ENCODE measurements at places on chromosomes 4 and X.

GRCh38 chrX:37967714-37968113 is 38.6 kb upstream of the SYTL5 start:
- no peak for DNase-seq

DNA sequence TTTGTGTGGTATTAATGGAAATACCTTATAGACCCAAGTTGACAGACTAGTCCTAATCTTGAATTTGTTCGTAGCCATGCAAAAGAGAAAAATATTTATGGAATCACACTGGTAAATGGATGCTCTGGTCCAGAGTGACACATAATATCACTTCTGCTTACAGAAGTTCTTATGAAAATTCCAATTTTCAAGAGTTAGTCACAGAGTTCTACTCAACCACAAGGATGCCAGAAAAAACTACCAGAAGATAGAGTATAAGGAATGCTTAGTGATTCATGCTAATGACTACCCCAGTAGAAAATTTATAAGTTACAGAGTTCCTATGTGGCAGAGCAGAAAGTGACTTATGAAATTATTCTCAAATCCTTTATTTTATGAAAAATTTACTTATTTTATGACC is 1384.8 kb downstream of the FAM133A start:
- DNase-seq: peak; percentile 85

DNA sequence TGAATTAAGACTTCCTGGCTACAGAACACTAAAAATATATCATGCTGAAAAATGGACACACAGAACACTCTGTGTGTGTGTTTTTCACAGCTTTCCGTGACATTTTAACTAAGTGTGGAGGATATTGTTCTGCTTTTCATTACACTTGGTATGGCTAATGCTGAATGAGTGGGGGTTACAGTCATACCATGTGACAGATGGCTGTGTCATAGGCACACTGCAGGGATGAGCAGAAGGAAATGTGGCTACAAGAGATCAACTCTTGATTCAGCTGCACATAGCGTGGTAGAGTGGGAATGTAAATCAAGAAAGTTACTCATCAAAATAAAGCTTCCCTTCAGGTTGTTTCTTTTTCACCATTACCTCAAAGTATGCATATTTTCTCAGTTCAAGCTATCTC is 669.8 kb downstream of the IQCM start:
- peak; percentile 54 for DNase-seq

GRCh38 chrX:349196-349595 is 30.6 kb upstream of the GTPBP6 start:
- DNase-seq: no peak

- DNase-seq: peak; percentile 42
These were observed at the start of gene PRDM8 for GRCh38 chr4:80196922-80197573. PRDM8 (plus strand) TSS chr4:80197503; CDS start chr4:80200081, 2,578 bp downstream.

DNA sequence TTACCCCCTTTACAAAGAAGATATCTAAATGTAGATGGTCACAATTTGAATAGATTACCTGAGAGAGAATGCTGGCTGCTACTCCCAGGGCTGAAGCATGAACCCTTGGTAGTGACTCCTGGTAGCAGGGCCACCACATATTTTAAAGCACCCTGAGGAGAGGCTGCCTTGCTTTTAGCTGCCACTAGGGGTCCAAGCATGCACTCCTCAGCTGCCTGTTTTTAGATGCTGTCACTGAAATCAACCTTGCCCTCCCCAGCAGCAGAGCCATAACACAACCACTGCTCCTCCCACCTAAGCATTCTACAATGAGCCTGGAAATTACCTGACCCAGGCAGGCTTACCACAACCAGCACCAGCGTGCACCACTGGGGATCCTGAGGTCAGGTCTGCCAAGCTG is 850.9 kb downstream of the FAM133A start:
- DNase-seq: no peak

DNA sequence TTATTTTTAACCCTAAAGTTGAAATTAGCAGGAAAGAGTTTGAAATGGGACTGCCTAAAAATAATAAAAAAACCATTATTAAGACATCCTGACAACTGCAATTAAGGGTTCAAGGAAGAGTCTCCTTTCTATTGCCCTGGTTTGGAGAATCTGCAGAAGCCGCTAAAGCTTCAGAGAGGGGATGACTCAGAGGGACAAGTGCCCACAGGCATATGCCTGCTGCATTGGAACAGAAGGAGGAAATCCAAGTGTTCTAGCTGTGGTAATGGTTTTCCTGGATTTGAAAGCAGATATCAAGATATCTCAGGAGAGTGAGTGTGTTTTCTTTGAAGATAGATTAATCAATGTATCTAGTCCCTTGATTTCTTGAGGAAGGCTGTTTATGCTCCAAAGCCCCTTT is 235.1 kb upstream of the TAPT1 start:
- DNase-seq: peak; percentile 37

DNA sequence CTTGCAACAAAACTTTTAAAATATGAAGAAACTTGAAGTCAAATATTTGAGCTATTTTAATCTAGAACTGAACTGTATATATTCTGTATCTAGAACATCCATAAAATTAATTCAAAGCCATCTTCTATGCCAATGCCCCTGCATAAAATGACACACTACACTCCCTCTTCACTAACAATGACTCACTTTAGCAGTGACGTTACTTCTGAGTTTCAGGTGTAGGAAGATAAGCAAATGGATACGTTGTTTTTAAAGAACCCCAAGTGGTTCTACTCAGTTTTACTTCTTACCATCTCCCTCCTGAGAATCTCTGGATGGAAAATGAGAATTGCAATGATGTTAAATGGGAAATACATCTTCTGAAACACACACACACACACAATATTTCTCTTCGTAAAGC is 45.2 kb downstream of the CXXC4 start:
- no peak for DNase-seq

DNA sequence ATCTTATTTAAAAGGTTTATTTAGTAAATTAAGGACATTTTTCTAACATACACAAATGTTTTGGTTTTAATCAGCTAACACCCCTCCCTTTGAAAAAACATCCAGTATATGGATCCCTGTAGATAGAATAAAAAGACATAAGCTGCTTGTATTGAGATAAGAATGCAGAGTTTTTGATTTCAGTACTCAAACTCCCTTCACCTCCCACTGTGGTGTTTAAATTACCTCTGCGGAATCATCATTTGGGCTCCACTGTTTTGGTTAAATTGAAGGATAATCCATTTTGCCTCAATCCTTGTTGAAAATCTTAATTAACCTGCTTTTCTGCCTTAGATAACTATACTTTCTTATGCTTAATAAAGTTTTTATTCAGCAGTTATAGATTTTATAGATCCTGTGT is 27.6 kb downstream of the USP53 start:
- no peak for DNase-seq

DNA sequence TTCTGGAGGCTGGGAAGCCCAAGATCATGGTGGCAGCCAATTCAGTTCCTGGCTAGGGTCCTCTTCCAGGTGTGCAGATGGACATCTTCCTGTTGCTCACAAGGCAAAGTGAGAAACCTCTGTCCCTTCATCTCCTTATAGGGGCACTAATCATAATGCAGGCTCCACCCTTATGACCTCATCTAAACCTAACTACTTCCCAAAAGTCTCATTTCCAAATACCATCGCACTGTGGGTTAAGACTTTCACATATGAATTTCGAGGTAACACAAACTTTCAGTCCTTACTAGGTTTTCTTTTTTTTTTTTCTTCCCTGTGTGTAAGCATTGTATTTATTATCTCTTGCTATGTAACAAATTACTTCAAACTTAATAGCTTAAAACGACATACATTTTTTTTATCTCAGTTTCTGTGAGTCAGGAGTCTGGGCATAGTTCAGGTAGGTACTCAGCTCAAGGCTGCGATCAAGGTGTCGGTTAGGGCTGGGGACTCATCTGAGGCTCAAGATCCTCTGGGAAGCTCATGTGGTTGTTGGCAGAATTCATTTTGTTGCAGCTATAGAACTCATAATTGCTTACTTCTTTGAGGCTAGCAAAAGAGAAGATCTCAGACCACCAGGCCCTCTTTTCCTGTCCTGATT is 204.7 kb upstream of the STK26 start:
- no peak for DNase-seq

- DNase-seq: no peak
These were observed 201.3 kb upstream of the CPEB2 start for GRCh38 chr4:14800977-14801376.

- DNase-seq: no peak
These were observed 557 bp upstream of the USP38 start for GRCh38 chr4:143184217-143184502.

DNA sequence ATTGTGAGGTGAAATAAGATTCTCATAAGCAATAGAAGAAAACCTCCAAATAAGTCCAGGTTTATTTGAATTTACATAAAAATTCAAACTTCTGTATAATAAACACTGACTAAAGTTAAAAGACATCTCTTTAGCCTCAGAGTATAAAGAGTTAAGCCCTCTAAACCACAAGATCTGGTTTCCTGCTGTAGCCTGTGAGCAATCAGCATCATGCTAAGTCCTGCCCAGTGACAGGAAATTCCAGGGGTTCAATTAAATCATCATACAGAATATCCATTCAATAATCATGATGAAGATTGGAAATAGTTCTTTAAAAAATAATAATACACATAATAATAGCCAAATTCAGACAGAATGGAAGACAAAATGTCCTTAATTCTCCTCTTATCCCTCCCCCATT is 139.2 kb upstream of the DGKK start:
- DNase-seq: peak; percentile 13

- DNase-seq: peak; percentile 76
These were observed 80.9 kb downstream of the CNGA2 start for GRCh38 chrX:151815398-151815797.

- DNase-seq: peak; percentile 78
These were observed at the start of gene PDGFRA for GRCh38 chr4:54228961-54229501. PDGFRA (plus strand) TSS chr4:54229293; CDS start chr4:54258769, 29,476 bp downstream.

DNA sequence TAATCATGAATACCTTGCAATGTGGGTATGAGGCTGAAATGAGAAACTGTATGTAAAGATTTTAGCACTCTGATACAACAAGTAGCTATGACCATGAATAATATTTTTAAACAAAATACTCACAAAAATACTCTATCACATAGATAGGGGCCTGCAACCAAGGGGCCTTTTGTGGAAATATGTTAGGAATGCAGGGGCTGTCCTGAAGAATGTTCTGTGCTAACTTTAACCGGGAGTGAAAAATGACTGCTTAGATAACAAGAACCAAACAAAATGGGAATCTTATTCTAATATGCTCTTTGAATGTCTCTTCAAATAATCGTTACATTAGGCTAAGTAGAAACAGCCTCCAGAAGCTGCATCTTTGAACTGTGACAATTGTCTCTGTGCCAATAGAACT is 37.9 kb upstream of the GYPA start:
- DNase-seq: peak; percentile 38

DNA sequence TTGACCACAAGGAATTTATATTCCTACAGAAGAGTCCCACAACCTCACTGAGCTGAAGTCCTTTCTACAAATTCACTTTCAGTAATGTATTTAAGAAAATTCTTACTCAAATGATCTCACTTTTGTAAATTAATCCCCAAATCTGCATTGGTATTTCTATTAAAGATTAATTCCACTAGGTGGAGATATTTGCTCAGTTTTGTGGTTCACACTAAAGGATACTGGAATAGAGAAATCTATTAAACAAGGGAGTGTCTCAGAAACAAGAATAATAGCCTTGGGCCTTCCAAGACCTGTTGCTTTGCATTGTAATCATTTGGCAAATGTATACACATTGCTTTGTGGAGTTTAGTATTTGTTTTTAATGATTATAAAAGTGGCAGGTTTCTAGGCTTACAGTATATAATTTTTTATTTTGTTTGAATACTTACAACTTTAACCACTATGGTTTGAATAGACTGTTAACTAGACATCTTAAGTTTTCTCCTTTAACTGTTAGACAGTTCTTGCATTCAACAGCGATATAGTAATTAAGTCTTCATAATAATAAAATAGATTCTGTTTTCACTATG is 25.9 kb downstream of the CFAP299 start:
- no peak for DNase-seq

- DNase-seq: no peak
These were observed 141.1 kb downstream of the IDS start for GRCh38 chrX:149363965-149364364.

DNA sequence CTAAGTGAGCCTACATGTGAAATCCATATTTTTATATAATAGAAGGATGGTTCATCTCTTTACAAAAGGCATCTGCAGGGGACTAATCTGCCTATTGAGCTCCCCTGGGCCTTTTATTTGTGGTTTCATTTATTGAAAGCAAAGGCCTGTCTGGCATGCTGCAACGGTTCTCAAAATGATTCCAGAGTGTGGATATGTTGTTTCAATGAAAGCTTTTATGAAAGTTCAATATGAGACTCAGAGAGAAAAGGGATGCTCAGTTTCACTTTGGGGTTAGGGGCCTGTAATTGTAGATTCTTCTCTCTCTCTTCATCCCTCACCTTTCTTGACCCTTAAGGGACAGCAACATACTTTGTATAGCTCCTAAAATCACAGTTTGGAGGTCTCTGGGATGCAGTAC is 204.2 kb upstream of the CASK start:
- no peak for DNase-seq

DNA sequence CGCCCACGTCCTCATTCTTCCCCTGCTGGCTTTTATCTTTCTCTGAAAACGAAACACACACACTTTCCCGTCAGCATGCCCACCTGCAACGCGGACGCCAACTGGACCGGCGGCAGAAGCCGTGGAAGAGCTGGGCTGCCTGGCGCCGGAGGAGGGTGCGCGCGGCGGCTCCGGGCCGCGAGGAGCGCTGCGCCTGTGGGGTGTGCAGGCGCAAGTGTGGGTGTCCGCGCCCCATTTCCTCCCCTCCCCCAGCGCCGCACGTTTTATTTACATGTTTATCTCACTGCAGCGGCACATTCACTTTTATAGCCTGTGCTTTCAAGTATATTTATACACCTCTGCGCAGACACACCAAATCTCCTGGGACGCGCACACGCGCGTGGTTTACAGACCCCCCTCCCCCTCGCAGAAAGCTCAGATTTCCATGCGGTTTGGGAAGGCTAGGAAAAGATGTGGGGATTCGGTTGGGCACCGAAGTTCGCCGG is 1.5 kb downstream of the PITX2 start:
- no peak for DNase-seq

DNA sequence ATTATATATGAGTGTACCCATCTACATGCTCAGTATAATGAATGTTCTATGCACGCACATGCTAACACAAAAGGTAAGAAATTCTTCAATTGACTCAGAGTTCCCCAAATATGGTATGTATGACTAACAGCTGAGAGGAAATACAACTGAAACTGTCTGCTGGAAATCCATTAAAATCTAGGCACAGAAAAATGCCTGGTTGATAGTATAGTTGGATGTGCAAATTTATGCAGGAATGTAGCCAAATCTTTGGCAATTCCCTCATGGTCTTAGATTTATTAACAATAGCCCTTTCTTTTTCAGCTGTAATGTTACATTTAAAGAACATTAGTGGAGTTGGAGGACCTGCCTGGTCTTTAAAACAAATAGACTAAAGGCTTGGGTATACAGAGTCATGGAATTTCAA is 5.5 kb downstream of the CAMK2D start:
- DNase-seq: peak; percentile 89

GRCh38 chrX:65688403-65688871 is 21.0 kb downstream of the MSN start:
- DNase-seq: peak; percentile 67

DNA sequence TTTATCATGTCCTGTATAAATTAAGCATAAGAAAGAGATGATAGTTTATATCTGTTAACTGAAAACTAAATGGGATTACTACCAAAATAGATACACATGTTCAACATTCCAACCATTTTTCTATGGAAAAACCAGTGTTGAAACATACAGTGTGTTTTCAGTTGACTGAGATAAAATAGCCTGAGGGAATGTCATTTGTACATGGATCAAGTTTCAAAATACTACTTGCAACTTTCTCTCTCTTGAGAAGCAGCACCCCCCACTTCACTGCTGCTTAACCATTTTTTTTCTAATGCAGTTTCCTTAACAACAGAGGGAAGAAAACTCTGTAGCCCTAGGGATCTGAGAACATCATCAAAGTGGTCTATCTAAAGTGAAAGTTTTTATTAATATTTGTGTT is 70.8 kb downstream of the NPNT start:
- DNase-seq: peak; percentile 38

All from astrocyte (in vitro differentiated cells and primary cell).